ENCODE measurements at places on chromosomes 1 and 21.

- DNase-seq, result peak; percentile 53
Observed at GRCh38 chr21:45405271-45405818, 380 bp downstream of the COL18A1 start.

DNA sequence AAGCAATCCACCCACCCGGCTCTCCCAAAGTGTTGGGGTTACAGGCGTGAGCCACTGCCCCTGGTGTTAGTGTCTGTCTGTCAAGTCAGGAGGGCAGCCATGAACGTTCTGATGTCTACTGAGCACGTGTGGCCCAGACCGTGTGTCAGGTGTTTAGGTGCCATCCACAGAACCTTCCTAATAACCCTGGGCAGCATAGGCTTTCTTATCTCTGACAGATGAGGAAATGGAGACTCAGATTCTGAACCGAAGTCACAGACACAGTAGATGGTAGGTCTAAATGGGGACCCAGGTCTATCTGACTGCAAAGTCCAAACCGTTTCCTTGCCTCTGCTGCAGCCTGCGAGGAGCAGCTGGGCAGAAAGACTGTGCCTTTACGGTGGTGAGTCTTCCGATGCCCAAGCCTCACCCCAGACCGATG is 622 bp upstream of the IL6R start:
- no peak for DNase-seq

DNA sequence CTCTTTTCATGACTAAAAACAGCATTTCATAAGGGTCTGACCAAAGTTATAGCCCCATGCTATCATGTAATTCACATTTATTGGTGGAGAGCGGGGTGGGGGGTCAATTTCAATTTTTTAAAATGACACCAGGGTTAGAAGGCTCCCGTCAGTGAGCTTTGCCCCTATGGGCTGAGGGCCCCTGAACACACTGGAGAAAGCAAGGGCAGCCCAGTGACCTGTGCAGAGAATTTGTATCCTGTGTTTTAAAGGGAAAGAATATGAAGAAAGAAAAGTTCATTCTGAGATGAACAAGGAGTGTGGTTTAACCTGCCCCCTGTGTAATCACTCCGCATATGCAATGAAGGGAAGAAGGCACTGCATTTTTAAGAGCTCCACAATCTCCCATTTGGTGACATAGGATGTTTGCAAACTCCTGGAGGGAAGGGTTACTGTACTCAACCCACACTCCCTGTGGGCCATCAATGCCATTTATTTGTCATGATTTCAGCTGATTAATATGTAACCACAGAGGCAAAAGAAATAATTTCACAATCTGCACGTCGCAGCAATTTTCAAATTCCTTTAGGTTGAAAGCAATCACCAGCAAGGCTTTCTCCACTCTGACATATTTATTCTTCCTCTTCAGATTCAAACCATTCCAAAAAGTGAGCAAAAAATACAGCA is 95.6 kb downstream of the ZNF281 start:
- no peak for DNase-seq

DNA sequence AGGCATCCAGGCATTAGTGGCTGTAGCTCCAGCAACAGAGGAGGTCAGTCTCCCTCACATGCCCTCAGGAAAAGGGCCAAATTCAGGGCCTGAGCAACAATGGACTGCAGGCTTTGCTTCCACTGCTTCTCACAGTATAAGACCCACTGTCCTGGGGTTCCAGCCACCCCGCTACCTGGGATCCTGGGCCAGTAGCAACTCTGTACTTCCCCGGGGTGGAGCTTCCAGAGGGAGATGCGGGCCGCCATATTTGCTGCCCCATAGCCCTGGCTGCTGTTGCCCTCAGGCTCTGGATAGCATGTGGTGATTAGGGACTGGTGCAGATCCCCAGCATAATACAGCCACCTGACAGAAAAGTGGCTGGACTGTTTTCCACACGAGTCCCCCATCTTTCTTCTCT is 201.1 kb upstream of the POGK start:
- no peak for DNase-seq

GRCh38 chr1:21232044-21232443 is 55.3 kb upstream of the EIF4G3 start:
- DNase-seq, result no peak

GRCh38 chr1:201498621-201499020 is 8.3 kb downstream of the CSRP1 start:
- no peak for DNase-seq

GRCh38 chr1:115313182-115313581 is 24.9 kb downstream of the NGF start:
- no peak for DNase-seq

GRCh38 chr1:88552226-88552625 is 131.8 kb upstream of the PKN2 start:
- no peak for DNase-seq

DNA sequence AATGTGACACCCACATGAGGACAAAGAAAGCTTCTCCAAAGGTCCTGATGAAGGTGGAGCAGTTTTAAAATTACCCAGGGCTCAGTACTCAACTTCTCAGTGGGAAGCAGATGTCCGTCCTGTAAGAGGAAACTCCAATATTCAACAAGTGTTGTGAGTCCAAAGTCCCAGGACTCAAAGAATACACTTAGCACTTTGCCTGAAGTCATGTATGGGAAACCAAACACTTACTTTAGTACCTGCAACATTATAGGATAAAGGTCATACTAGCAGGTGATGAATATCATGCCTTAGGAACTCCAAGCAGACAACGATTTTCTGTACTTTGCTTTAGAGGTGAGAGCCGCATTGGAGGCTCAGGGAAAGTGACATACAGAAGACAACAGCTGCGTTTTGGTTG is 37.2 kb upstream of the ST6GALNAC3 start:
- DNase-seq, result no peak

DNA sequence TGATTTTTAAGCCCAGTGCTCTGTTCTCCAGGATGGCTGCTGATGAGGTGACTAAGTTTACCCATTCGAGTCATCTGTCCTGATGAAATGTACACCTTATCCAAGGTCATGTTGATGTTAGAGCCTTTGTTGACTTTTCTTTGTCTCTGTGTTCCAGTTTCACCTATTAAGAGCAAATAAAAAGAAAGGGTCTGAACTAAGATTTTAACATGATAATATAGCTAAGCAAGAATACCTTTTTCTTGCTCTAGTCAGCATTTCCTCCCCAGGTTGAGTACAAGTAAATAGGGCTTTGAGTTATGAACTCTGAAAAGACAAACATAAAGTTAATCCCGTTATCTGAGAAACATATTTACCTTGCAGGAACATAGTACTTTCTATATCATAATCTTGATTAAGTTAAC is 52.1 kb upstream of the GPR88 start:
- no peak for DNase-seq

DNA sequence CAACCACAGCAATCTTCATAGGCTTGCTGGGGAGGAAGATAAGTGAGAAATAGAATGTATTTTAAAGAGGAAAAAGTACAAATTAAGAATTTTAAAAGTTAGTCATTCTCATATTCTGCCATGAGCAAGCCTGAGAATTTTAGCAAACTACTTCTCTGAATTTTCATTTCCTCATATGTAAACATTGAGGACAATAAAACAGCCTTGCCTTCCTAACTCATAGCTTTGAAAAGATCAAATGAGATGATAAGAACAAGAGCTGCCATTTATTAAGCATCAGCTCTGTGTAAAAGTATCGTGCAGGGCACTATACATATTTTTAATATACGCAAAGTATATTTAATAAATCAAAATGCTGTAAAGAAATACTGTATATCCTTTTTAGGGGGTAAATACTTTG is 286.0 kb downstream of the NFIA start:
- DNase-seq, result no peak

All from D721Med (cell line).